ENCODE measurements at places on chromosomes 3 and 15.

- no peak for DNase-seq
Observed at GRCh38 chr3:116886202-116886893, 176.8 kb downstream of the TUSC7 start.

DNA sequence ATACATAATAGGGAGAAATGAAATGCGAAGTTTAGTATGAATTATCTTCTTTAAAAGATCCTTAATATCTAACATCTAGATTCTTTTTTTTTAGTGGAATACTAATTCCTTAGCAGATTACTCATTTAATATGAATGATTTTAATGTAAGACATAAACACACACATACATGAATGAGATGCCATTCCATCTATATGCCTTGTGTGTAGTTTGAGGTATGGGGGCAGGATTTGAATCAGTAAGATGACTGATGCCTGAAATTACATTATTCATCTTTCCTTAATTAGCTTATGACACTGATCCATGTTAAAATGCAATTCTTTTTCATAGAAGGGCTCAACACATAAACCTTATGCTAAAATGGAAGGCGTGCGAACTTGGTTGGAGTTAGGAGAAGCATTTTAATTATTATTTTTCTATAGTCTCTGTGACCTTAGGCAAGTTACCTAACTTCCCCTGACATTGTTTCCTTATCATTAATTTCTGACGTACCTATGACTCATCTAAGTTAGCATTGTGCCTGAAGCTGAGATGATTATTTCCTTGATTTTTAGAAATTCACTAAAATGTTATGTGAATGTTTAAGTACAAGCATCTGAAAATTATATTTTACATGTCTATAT lies 10.8 kb upstream of the BNIP2 start:
- DNase-seq, result no peak

DNA sequence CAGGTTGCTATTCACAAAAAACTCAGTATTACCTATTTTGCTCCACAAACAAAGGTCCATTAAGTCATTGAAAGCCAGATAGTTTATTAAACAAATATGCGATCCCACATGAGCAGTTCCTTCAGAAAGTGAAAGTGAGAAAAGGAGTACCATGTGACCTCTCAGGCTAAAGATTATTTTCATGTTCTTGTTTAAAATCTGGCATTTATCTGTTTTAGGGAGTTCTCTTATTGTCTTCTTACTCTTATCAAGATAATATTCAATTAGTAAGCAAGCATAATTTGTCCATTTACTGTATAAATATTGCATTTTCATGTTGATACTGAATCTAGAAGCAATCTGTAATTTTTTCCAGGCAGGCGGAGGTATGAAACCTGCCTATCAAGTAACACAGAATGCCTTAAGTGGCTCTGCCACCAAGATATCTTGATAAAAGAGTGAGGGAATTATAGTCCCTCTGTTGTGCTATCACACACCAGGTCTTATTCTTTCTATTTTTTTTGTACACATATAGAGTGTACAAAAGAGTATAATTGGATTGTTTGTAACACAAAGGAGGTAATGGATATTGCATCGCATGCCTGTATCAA lies 20.1 kb upstream of the PLSCR5 start:
- DNase-seq, result no peak

DNA sequence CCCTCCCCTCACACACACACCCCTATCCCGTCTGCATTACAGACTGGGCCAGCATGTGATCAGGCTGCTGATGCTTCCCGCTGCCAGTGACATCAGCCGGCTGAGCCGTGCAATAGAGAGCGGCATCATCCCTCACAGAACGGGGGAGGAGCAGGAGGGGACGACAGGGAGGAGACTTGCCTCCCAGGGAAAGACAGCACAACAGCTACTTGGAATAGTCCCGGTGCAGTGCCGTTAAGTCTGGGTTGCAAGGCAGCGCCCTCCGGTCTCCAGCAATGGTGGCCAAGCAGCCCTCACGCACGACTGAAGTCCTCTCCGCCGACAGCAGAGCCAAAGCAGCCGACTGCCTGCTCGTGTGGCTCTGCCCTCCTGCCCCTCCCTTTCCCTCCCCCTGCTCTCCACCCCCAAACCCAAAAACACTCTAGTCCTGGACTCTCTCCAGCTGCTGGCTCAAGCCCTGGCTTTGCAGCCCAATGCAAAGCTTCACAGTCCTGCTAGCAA lies 31.5 kb upstream of the RPS17 start:
- peak; percentile 73 for DNase-seq

DNA sequence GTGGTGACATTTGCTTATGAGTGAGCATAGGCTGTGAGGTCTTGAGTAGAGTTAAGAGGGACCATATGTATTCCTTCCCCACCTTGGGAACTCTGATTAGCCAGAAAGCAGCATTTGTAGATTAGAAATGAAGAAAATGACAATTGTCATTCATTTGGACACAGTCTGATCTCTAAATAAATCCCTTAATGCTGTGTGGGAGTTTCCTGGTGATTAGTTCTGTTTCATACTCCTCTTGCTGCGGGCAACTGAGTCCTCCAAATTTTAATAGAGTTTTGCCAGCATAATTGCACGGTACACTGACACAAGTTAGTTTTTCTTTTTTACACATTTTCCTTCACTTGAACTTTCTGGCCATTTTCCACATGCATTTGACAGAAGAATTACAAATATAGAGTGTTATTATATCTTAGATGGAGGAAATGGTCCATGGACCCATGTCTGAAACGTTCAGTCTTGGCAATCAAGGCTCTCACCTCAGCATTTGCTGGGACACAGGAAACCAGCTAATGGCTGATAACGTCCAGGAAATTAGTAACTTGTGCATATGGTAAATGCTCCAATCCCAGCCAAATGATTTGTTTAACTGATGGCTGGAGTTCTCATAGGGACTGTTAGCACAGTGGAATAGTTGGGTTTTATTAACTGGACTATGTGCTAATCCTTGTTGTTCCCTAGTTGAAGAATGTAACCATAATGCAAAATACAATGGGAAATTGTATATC lies 321.2 kb downstream of the RBMS3 start:
- no peak for DNase-seq
